ENCODE measurements at places on chromosomes 1 and 21.

DNA sequence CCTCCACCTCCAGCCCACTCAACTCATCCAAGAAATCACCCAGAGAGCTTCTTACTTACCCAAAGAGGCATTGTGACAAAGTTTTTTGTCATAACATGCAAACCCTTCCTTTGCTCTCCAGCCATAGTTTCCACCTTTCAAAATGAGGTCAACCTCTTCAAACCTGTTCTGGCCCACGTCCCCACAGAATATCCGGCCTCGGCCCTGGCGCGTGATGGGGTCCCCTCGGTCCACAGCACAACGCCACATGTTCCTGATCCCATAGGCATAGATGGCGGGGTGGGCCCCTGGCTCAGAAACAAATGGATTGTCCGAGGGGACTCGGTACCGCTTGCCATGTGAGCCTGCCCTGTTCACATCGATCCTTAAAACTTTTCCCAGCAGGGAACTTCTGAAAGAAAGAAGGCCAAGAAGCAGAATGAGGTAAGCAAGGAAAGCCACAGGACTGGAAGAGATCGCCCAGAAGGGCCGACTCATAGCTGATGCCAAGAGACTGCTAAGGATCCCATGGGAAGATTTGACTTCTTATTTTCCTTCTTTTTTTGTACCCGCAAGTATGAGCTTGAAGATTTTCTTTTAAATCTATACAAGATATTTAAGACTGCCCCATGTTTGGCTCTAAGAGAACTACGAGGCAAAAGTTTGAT lies 7.8 kb downstream of the HHIPL2 start:
- no peak for DNase-seq

DNA sequence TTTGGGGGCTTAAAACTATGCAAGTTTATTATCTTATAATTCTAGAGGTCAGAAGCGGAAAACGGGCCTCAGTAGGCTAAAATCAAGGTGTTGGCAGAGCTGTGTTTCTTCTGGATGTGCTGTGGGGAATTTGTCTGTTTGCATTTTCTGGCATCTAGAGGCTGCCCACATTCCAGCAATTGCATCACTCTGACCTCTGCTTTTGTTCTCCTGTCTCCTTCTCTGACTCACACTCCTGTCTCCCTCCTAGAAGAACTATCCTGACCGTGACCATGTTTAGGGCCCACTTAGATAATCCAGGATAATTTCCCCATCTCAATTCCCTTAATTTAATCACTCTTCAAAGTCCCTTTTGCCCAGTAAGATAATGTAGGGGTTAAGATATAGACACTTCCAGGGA lies 127.4 kb upstream of the DEPDC1 start:
- DNase-seq, result no peak

DNA sequence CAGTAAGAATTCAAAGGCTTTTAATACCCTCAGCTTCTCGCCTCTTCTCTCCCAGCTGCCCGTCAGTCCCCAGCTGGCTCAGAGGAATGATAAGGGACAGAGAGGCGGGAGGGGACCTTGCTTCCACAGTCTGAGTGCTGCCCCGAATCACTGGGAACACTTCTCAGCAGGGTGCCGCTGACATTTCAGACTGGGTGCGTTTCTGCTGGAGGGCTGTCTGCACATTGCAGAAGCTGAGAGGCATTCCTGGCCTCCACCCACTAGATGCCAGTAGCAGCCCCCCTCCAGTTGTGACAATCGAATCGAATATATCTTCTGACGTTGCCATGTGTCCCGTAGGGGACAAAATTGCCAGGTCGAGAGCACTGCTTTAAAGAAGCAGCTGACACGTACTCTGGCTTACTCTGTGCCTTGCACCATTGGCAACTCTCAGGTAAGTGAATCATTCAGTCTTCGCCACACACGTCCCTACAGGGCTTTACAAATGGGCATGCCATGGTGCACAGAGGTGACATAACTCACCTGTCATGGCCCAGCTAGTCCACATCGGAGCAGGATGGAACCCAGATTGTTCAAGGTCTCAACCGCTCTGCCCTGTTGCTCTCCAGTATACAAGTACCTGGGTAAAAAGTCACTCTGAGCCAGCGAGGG lies 23.9 kb downstream of the CTNNBIP1 start:
- DNase-seq, result no peak

DNA sequence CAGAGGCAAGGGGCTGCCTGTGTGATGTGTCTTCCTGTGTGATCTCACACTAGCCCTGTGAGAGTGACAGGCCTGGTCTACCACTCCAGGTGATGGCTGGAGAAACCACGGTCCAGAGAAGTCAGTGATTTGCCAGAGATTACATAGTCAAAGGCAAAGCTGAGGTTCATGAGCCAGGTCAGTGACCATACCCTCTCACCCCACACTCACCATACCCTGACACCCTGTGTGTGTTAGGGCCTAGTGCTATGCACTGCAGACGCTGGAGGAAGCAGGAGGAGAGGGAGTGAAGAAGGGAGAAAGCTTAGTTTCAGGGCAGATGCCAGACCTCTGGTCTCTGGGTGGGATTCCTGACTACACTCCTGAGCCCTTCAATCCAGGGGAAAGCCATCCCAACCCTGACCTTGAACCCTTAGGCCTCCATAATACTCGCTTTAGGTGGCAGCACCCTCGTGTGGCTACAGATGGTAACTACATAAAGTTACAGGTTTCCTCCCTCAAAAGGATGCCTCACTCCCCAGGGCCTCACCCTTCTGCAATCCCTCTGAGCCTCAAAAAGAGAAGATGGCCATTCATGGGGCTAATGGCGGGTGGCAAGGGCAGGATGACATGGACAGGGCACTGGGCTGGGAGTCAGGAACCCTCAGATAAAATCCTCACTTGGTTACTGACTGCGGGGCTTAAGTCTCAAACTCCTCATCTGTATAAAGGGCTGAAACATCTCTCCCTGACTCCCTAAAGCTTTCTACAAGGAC lies 20.8 kb upstream of the SDC3 start:
- no peak for DNase-seq

- DNase-seq, result no peak
These were observed 16.0 kb downstream of the TNFSF4 start for GRCh38 chr1:173191011-173191705.

DNA sequence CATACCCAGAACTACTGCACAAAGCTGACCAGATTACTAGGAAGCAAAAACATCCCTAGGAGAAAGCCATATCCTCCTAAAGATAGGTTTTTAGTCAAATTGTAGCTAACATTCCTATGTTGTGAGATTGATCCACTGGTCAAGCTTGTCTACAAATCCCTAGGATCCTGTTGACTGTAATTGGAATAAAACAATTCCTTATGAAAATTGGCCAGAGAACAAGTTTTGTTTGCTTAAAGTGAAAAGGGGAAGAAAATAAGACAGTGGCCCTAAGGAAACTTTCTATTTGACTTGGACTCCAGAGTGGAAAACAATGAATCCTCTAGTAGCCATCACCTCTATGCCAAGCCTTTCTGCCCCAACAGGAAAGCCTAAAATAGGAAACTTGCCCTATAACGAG lies 645.2 kb upstream of the USP24 start:
- no peak for DNase-seq

DNA sequence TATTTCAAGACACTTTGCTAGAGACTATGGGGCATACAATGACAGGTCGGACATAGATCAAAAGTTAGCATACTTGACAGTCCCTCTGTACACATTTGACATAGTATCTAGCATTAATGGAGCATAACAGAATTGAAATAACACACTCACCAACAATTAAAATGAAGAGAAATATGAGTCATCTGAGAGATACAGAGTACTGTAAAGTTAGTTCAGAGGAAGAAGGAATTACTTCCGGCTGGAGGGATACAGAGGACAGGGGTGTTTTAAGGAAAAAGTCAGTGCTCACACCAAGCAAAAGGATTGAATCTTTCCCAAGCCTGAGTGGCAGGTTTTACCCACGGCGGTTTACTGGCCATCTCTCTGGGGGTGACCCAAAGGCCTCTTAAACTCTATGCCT lies 2.4 kb downstream of the ZMYND12 start:
- no peak for DNase-seq
